ENCODE measurements at places on chromosomes 13 and 19.
A peak's percentile ranks its signal among the peaks of the same experiment; 100 is the strongest.

GRCh38 chr19:7562646-7563393, 27.3 kb downstream of the PNPLA6 start:
- no peak for DNase-seq

GRCh38 chr13:106234636-106235035, 300.8 kb downstream of the EFNB2 start:
- DNase-seq = no peak

DNA sequence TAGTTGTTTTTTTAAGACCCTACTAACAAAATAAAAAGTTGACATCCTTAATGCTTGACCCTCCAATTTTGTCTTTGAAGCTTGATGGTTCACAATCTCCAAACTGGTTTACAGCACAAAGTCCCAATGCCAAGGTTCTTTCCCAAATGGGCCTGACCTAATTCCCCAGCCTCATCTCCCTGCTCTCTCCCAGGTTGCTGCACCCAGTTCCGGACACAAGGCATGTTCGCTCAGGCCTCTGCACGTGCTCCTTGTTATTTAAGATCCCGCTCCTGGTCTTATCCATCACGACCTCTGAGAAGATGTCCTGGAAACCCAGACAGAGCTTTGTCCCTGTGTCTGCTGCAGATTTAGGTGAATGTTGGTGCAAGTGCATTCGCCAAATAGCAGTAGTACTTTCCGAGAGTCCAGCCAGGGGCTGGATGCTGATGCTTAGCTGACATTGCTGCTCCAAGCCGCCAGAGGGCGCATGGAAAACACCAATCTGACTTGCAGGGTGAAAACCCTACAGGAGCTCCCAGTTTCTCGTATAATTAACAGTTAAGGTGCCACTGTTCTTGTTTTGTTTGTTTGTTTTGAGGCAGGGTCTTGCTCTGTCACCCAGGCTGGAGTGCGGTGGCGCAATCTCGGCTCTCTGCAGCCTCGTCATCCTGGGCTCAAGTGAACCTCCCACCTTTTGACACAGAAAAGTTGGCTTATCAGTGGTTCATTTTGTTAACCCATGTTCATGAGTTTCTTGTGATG, 18.5 kb downstream of the LYPD3 start:
- peak; percentile 21 for DNase-seq

GRCh38 chr13:21053231-21053630, 8.2 kb downstream of the LATS2 start:
- DNase-seq = no peak

DNA sequence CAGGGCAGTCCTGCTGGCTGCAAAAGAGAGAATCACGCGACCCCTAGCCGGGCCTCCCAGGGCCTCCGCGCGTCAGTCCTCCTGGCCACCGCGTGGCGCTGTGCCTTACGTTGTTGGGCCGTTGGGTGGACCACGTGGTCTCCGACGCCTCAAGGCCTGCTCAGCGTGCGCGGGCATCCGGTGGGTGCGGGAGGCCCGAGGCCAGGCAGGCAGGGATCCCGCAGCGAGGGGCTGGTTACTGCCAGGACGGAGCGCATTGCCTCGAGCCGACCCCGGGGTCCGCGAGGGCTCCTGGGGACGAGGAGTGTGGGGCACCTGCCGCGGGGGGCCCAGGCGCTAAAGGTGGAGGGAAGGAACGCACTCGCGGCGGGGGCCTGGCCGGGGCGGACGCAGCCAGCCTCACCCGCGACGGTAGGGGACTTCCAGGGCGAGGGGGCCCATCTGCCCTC, at the start of gene TDRD12:
TDRD12 (plus strand) TSS at position 157 of the 449 bp plus-strand sequence. CDS start 306 bp downstream, outside the sequence.
- no peak for DNase-seq

DNA sequence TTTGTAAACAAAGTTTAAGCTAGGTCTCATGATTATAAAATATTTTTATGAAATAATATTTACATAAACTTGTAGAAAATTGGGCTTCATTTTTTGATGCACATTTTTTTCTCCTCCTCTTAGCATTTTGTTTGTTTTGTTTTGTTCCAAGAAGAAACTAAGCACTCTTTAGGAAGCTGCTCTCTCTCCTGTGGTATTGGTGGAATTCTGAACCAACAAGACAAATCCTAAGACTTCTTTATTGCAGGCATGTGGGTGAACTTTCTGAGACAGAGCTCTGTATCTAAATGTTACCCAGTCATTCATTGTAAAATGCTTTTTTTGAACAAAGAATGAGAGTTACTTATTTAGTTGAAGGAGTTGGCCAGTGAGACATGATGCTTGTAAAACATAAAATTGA, 39.3 kb downstream of the LMO7 start:
- no peak for DNase-seq

All from nucleus accumbens (tissue), 56 donors.